Cardiac muscle cell (in vitro differentiated cells and primary cell): ENCODE measurements at places on chromosomes 3 and 15. TPM values are rescaled to one million over a fixed set of nuclear protein-coding genes. Genes with fewer than 3 reads are reported as not detected.

DNA sequence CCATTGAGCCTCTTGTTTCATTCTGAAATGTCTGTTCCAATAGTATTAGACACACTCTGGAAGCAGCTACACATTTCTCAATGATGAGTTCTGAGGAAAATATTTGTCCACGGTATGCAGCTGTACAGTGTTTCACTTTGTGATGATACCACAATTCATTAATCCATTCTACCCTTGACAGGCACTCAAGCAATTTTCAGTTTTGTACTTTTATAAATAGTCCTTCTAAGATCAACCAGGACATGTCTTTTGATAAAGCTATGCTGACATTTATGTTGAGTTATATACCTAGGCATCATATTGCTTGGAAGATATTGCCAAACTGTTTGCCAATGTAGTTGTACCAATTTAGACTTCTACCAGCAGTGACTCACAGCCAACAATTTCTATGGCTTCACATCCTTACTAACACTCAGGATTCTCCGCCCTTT, 165.1 kb upstream of the COL8A1 start:
- no peak overlapping the region for H3K27ac ChIP-seq
- H3K4me1 ChIP-seq = peaks cover 8% of the 10 kb centered on the region
- H3K4me3 ChIP-seq = no peak overlapping the region
- peak; percentile 27 for DNase-seq
- no peaks in the 10 kb centered on the region for H3K36me3 ChIP-seq

DNA sequence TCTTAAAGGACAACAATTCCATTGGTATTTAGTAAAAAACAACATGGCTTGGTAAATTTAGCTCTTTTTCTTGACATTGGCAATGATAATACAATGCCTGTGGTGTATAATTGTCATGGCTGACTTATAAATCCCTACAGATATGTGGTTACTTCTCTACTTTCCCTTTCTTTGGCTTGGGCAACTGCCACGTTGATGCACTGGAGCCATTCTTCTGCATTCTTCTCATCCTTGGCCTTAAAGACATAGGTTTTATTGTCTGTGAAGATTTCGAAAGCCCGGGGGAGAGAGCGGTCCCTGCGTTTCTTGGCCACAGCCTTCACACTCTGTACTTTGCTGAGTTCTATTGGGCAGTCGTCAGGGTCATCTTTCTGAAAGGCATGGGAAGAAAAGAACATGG, 101.1 kb upstream of the CCNL1 start:
- H3K4me1 ChIP-seq = no peaks in the 10 kb centered on the region
- DNase-seq = peak; percentile 82
- no peaks in the 10 kb centered on the region for H3K36me3 ChIP-seq
- no peak overlapping the region for H3K4me3 ChIP-seq
- no peaks in the 10 kb centered on the region for H3K27me3 ChIP-seq

GRCh38 chr3:14463330-14464140, 61.1 kb downstream of the SLC6A6 start:
- H3K27me3 ChIP-seq = no peaks in the 10 kb centered on the region
- no peak overlapping the region for H3K4me3 ChIP-seq
- no peak overlapping the region for H3K27ac ChIP-seq
- H3K4me1 ChIP-seq = peaks cover 1% of the 10 kb centered on the region

- no peaks in the 10 kb centered on the region for H3K36me3 ChIP-seq
- H3K27me3 ChIP-seq = no peaks in the 10 kb centered on the region
- H3K27ac ChIP-seq = no peak overlapping the region
- no peak overlapping the region for H3K4me3 ChIP-seq
- no peak for DNase-seq
- no peaks in the 10 kb centered on the region for H3K4me1 ChIP-seq
Observed at GRCh38 chr15:44698641-44699040, 12.5 kb downstream of the PATL2 start.

GRCh38 chr15:31340047-31340446, 13.4 kb downstream of the KLF13 start:
- H3K27ac ChIP-seq = no peak overlapping the region
- H3K4me3 ChIP-seq = no peak overlapping the region
- no peak for DNase-seq
- no peaks in the 10 kb centered on the region for H3K36me3 ChIP-seq

DNA sequence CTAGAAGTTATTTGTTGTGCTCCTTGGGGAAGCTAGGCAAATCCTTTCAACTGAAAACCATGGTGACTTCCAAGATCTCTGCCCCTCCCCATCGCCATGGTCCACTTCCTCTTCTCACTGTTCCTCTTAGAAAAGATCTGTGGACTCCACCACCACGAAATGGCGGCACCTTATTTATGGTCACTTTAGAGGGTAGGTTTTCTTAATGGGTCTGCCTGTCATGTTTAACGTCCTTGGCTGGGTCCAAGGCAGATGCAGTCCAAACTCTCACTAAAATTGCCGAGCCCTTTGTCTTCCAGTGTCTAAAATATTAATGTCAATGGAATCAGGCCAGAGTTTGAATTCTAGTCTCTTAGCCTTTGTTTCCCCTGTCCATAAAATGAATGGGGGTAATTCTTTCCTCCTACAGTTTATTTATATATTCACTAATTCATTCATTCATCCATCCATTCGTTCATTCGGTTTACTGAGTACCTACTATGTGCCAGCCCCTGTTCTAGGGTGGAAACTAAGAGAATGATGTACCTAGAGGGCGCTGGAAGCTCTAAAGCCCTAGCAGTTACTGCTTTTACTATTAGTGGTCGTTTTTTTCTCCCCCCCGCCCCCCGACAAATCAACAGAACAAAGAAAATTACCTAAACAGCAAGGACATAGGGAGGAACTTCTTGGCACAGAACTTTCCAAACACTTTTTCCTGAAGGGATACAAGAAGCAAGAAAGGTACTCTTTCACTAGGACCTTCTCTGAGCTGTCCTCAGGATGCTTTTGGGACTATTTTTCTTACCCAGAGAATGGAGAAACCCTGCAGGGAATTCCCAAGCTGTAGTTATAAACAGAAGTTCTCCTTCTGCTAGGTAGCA, 657 bp downstream of the PATL2 start:
- peak overlapping the region; percentile 84 for H3K27ac ChIP-seq
- peaks cover under 1% of the 10 kb centered on the region for H3K36me3 ChIP-seq
- DNase-seq = peak; percentile 44
- peak overlapping the region; percentile 76 for H3K4me3 ChIP-seq

DNA sequence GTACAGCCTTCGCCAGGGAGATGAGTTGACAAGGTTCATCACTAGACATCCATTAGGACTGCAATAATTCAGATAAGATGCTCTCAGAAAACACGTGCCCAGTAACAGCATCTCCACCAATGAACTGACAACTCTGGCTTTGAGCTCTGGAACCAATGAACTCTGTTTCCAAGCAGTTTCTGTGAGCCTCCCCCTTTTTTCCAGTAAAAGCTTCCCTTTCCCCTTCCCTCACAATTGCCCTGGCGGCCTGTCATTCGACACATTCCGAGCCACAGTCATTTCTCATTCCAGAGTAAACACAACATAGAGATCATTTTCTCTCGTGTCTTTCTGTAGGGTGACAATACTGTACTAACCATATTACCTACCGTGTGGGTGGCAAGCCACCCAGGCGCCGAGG, 3.6 kb downstream of the PLA2G4D start:
- no peaks in the 10 kb centered on the region for H3K27me3 ChIP-seq
- DNase-seq = no peak
- H3K4me3 ChIP-seq = no peak overlapping the region
- no peaks in the 10 kb centered on the region for H3K36me3 ChIP-seq
- no peak overlapping the region for H3K27ac ChIP-seq

GRCh38 chr3:52055537-52056351, 627 bp downstream of the DUSP7 start:
- no peaks in the 10 kb centered on the region for H3K27me3 ChIP-seq
- H3K36me3 ChIP-seq = peaks cover 6% of the 10 kb centered on the region
- peak overlapping the region; percentile 78 for H3K4me3 ChIP-seq
- peak; percentile 80 for DNase-seq
- H3K4me1 ChIP-seq = peaks cover 16% of the 10 kb centered on the region

GRCh38 chr3:135081856-135082434, 286.9 kb downstream of the EPHB1 start:
- no peaks in the 10 kb centered on the region for H3K4me1 ChIP-seq
- H3K4me3 ChIP-seq = no peak overlapping the region
- H3K27ac ChIP-seq = no peak overlapping the region
- no peak for DNase-seq

DNA sequence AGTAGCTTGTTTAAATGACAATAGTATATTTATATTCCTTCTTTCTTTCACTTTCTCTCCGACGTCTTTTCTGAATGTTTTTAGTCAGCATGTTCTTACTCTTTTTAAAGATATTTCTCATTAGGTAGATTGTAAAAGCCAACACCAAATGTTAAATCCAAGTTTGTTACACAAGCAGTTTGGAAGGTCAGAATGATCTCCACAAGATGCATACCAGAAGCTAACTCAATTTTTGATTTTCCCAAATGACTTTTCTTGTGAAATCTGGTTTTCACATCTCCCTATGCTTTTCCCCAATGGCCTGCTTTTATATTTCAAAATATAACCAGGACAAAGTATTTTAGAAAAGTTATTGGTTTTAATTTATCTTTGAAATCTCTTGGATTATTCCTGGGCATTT, 49.7 kb upstream of the TPRG1 start:
- no peak overlapping the region for H3K4me3 ChIP-seq
- H3K27ac ChIP-seq = no peak overlapping the region
- DNase-seq = no peak
- H3K27me3 ChIP-seq = no peaks in the 10 kb centered on the region

DNA sequence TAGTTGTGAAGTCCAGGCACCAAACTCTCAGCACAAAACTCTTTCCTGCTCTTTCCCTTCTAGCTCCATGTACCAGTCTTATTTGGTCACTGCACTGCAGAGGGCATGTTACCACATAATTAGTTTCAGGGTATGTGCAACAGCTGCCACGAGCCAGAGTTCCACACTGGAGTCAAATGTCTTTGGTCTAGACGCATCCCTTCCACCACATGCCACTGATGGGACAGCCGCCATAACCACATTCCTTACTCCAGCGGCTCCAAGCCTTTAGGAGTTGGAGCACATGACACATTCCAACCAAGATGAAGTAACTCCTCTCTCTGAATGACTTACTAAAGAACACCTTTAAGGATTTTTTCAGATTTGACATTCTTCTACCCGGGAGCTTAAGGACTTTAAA, 153.4 kb downstream of the ERC2 start:
- H3K36me3 ChIP-seq = no peaks in the 10 kb centered on the region
- H3K27me3 ChIP-seq = no peaks in the 10 kb centered on the region
- no peak overlapping the region for H3K4me3 ChIP-seq
- peaks cover 35% of the 10 kb centered on the region for H3K4me1 ChIP-seq
- H3K27ac ChIP-seq = no peak overlapping the region

- H3K36me3 ChIP-seq = no peaks in the 10 kb centered on the region
- H3K27me3 ChIP-seq = no peaks in the 10 kb centered on the region
- DNase-seq = no peak
- H3K4me3 ChIP-seq = no peak overlapping the region
Observed at GRCh38 chr3:95719481-95719880, 1094.9 kb upstream of the EPHA6 start.

GRCh38 chr3:190188197-190188596, 67.5 kb upstream of the P3H2 start:
- peaks cover 6% of the 10 kb centered on the region for H3K4me1 ChIP-seq
- no peak overlapping the region for H3K4me3 ChIP-seq
- H3K36me3 ChIP-seq = no peaks in the 10 kb centered on the region
- DNase-seq = no peak

DNA sequence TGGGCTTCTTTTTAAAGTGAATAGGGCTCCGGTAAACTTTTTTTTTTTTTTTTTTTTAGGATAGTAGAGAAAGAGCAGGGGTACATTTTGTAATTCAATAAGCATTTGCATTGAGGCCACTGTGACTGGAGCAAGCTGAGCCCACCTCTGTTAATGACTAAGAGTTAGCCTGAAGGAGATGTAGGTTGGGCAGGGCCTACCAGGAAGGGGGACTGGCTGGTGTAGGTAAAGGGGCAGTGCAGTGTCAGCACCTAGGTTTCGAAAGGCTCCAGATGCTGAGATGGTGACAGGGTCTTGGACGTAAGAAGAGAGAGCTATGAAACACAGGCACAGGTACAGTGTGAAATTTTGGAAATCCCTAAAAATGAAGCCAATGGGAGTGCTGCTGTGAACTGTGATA, 30.7 kb downstream of the LPP start:
- no peak for DNase-seq
- H3K36me3 ChIP-seq = no peaks in the 10 kb centered on the region
- H3K27ac ChIP-seq = no peak overlapping the region
- H3K27me3 ChIP-seq = no peaks in the 10 kb centered on the region

- H3K27ac ChIP-seq = no peak overlapping the region
- H3K36me3 ChIP-seq = no peaks in the 10 kb centered on the region
- no peak for DNase-seq
- H3K4me1 ChIP-seq = no peaks in the 10 kb centered on the region
- no peak overlapping the region for H3K4me3 ChIP-seq
Observed at GRCh38 chr15:101543026-101543390, 53.5 kb upstream of the PCSK6 start.

DNA sequence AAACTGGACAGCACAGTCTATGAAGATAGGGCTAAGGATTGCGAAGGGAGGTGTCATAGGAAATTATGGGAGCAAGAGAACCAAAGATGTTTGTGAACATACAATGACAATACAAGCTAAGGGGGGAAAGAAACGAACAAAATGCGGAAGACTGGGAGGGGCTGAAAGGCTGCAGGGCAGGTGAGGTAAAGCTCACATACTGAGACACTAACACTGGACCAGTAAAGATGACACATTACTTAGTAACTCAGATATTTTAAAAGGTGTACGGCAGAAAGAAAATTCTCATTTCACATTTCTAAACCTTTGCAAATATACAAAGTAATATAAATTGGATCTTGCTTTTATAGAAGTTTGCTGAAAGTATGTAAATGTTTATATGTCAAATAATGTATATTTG, 10.1 kb downstream of the CLDND1 start:
- H3K4me3 ChIP-seq = no peak overlapping the region
- H3K27ac ChIP-seq = no peak overlapping the region
- no peak for DNase-seq
- H3K36me3 ChIP-seq = peaks cover 14% of the 10 kb centered on the region
- peaks cover 8% of the 10 kb centered on the region for H3K4me1 ChIP-seq
- H3K27me3 ChIP-seq = no peaks in the 10 kb centered on the region

- H3K27me3 ChIP-seq = peaks cover 37% of the 10 kb centered on the region
- DNase-seq = no peak
- H3K4me1 ChIP-seq = no peaks in the 10 kb centered on the region
Observed at GRCh38 chr3:12307136-12307535, 18.3 kb downstream of the PPARG start.

KBTBD13 gene
- polyA plus RNA-seq = 4.8 and 5.0 TPM in 2 replicates

ACP3 gene
- polyA plus RNA-seq = 19.9 and 34.3 TPM in 2 replicates

TMEM42 gene
- 38.8 and 39.6 TPM in 2 replicates for polyA plus RNA-seq

EPM2AIP1 gene
- polyA plus RNA-seq = 34.8 and 38.0 TPM in 2 replicates

APBA2 gene
- 20.5 and 22.8 TPM in 2 replicates for polyA plus RNA-seq

LTF gene
- not detected in 2 replicates for polyA plus RNA-seq

RAB6B gene
- 3.0 TPM in 2 replicates for polyA plus RNA-seq

ISLR gene
- polyA plus RNA-seq = 0.25 and 0.44 TPM in 2 replicates

PLCB2 gene
- polyA plus RNA-seq = 28.3 and 45.9 TPM in 2 replicates

BOC gene
- polyA plus RNA-seq = 9.5 and 14.3 TPM in 2 replicates

KLHL6 gene
- 0.09 TPM in 1 of 2 replicates, not detected in the other for polyA plus RNA-seq
